ENCODE measurements at places on chromosomes 12 and 14. TPM values are rescaled to one million over a fixed set of nuclear protein-coding genes. Genes with fewer than 3 reads are reported as not detected.

DNA sequence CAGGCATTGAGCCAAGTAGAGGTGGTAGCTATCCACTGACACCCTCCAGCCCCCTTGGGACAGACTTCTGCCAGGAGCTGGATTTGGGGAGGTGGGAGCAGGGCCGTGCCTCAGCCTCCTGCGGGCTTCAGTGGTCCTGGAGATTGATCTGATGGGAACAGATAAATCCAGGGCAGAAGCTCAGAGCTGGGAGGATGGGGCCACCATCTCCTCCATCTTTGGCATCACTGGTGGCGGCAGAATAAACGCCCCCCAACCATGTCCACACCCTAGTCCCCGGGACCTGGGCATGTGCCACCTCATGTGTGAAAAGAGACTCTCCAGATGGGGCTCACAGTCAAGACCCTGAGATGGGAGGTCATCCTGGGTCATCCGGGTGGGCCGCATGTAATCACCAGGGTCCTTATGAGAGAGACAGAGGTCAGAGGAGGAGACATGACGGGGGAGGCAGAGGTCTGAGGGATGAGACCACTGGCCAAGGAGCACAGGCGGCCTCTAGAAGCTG is 209.6 kb upstream of the RTL1 start:
- peak; percentile 68 for DNase-seq

DNA sequence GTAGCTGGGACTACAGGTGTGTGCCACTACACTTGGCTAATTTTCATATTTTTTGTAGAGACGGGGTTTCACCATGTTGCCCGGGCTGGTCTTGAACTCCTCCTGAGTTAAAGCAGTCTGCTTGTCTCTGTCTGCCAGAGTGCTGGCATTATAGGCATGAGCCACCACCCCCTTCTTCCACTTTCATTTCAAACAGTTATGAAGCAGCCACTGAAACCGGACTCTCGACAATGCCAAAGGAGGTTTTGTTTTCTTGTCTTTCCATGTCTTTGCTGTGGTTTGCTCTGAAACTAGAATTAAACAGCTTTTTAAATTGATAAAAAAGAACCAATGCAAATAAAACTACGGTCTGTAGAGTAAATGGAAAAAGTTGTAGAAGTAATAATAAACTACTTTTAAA is 30.4 kb downstream of the RAP1B start:
- no peak for DNase-seq

DNA sequence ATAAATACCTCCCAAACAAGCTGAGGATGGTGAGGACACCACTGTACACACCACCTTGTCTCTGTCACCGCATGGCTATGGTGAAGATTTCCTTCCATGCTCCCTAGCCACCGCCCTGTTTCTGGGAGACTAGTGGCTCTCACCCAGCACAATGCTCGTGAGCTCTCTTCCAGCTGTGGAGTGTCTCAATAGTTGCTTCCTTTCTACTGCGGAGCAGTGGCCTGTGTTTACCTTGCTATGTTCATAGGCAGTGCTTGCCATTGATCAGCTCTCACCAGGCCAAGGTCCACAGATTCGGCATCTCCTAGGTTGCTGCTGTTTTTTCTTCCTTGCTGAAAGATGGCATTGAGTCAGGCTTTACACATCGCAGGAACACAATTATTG is 313.6 kb upstream of the RTL1 start:
- DNase-seq: no peak

GRCh38 chr12:122849352-122850047 is 14.2 kb downstream of the HIP1R start:
- no peak for DNase-seq

KRT85 gene
- total RNA-seq: 8.3 TPM

SCN8A gene
- 0.80 TPM for total RNA-seq
